CD4-positive, alpha-beta T cell treated with Interleukin-10 for 1 hour (primary cell): ENCODE measurements at places on chromosomes 1 and 21.
A peak's percentile ranks its signal among the peaks of the same experiment; 100 is the strongest.

GRCh38 chr1:234989019-234989418 lies 139.6 kb downstream of the TOMM20 start:
- peak; percentile 11 for DNase-seq

- no peak for DNase-seq
Observed at GRCh38 chr1:67062412-67062811, 8.5 kb upstream of the SLC35D1 start.

- no peak for DNase-seq
Observed at GRCh38 chr1:211603191-211603701, 24.3 kb upstream of the SLC30A1 start.

- DNase-seq = peak; percentile 64
Observed at GRCh38 chr1:150568594-150568966, 10.8 kb downstream of the MCL1 start.

DNA sequence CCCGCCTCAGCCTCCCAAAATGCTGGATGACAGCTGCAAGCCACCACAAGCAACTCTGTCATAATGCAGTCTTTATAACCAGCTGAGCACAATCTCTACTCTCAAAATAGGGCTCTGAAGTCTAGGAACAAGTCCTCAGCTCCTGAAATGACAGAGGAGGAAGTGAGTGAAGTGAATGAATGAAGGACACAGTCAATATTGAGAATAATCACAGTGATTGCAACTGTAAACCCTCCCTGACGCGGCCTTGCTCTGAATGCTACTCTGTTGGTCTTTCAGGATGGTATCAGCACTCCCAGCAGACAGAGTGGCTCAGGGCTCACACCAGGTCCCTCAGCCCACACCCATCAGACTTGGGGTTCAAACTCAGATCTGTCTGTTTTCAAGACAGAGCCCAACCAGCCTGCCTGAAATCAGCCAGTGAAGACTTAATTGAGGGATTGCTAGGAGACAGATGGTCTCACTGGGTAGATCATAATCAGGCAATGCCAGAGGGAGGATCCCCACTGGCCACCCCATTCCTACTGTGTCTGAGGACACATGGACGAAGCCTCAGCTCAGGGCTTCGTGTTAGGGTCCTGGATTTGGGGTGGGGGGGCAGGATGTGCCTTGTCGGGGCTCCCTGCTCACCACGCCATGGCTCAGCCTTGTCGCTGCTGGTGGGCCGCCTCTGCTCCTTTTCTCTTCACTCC lies 20.9 kb downstream of the RNF187 start:
- DNase-seq = no peak

- no peak for DNase-seq
Observed at GRCh38 chr1:93722081-93723031, 40.7 kb upstream of the BCAR3 start.

- no peak for DNase-seq
Observed at GRCh38 chr1:98403963-98404480, 257.5 kb upstream of the SNX7 start.

DNA sequence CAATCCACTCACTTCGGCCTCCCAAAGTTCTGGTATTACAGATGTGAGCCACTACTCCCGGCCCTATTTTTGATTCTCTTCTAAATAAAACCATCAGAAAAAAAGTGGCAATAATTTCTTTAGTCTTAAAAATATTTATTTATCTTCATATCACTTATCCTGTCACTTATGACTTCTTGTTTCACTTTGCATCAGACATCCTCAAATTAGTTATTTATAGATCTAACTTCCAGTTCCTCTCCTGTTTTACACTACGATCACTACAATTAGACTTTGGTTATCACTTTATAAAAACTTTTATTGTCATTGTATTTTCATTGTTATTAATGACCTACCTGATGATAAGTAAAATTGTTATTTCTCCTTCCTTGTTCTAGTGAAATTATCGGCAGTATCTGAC lies 783.4 kb upstream of the BRINP3 start:
- no peak for DNase-seq

DNA sequence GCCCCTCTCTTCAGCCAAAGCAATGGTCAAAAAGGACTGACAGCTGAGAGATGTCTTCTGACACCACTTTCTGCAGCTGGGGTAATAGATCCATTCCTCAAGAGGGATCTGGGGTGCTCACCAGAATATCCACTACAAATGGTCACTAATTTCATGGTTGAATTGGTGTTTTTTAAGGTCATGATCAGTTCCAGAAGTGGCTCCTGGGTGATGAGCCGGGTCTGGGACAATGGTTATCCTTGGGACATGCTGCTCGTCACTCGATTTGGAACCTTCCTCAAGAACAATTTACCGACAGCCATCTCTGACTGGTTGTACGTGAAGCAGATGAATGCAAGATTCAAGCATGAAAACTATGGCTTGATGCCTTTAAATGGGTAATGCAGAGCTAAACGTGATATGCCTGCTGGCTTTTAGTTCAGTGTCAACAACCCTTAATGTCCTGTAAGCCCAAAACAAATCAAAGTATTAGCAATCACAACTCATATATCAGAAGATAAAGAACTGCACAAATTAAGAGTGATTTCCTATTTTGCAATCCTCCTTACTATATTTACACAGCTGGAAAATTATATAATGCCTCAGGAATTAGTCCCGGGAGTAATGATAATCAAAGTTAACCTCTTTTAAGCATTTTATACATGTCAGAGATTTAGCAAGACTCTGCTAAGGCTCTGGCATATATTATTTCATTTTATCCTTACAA lies 20.1 kb downstream of the FMO3 start:
- no peak for DNase-seq

DNA sequence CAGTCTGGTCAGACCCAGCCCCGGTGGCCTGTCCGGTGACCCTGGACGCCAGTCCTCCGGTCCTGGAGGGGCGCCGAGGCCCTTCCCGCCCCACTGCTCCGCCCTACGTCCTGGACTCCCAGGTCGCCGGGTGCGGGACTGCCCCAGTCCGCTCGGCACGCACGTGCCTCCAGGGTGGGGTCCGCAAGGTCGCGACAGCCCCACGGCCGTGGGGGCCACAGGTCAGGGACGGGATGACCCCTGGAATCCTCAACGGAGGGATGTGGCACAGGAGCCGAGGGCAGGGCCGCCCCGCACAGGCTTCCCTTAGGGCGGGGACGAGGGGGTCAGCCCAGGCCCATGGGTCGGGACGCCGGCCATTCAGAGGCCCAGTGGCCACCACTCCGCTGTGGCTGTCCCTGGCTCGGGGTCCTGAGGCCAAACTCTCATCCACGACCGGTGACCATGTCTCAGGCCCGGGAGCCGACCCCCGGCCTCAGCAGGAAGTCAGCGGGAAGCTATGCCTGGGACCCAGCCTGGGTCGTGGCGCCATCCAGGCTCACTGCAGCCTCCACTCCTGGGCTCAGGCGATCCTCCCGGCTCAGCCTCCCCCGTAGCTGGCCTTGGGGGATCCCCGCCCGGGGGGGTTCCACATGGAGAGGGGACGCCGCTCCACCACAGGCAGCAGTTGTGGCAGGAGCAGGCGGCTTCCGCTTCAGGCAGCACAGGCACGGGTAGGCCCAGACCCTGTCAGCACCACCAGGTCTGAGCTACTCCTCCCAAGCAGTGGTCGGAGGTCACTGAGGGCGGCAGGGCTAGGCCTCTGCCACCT lies 599 bp upstream of the TMEM240 start:
- DNase-seq = no peak

GRCh38 chr1:22282364-22282995 lies 139.6 kb upstream of the WNT4 start:
- DNase-seq = no peak

- no peak for DNase-seq
Observed at GRCh38 chr1:182217967-182218366, 156.5 kb upstream of the ZNF648 start.

DNA sequence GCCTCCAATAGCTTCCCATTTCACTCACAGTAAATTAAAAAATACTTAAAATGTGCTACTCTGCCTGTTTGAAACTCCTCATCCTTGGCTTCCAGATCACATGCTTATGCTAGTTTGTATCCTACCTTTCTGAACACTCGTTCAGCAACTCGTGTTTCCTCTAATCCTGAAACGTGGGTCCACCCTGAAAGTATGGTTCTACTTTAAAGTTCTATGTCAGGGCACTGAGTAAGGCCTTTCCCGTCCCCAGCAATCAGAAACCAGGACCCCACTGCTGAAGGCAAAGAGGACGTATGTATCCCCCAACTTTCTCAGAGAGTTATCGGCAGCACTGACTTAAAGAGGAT lies 419 bp upstream of the TSEN15 start:
- no peak for DNase-seq

DNA sequence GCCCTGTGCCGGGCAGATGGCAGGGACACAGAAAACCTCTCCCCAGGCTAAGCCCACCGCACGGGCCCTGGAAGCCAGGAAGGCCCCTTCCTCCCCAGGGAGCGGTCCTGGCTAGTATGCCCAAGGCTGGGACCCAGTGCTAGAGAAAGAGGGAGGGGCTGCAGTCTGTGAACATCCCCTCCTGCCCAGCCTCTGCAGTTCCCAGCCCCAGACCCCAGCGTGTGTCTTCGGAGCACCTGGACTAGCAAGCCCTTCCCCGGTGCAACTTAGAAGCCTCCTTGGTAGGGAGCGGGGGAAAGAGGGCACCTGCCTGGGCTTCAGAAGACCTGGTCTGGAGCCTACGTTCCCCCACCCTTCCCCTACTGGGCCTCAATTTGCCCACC lies 2.1 kb downstream of the PLEKHG5 start:
- no peak for DNase-seq

GRCh38 chr21:16211339-16212303 lies 481.8 kb downstream of the USP25 start:
- no peak for DNase-seq

DNA sequence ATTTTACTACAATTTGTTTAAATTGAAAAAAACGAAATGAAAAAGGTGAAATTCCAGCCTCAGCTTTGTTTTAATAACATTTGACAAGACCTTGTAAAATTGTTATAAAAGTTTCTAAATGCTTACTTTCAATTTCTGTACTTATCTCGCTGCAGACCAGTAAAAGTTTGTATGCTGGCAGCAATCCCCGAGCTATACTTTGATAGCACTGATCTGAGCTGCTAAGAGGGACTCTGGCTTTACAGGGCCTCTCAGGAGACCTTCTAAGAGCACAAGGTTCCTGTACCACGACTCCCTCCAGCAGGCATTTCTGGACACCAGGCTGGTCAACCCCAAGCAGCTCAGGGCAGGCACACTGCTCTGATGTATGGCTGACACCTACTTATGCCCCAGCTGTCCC lies 13.1 kb downstream of the STMN1 start:
- no peak for DNase-seq

DNA sequence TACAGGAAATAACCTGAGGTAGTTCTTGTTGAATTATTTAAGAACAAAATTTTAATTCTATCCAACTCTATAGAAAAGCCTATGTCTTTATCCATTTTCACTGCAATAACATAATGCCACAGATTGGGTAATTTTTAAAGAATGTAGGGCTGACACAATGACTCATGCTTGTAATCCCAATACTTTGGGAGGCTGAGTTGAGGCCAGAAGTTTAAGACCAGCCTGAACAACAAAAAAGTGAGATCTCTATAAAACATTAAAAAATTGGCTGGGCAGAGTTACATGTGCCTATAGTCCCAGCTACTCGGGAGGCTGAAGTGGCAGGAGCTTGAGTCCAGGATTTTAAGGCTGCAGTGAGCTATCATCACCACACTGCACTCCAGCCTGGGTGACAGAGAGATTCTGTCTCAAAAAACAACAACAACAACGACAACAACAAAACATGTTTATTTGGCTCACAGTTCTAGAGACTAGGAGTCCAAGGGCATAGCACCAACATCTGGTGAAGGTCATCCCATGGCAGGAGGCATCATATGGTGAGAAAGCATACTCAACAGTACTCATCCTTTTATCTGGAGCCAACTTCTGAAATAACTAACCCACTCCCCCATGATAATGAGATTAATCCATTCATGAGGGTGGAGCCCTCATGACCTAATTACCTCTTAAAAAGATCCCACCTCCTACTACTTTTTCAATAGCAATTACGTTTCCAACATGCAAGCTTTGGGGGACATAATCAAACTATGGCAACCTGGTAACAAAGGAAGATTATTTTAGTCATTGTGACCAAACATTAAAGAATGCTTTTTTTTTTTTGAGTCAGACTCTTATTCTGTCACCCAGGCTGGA lies 59.6 kb downstream of the ABL2 start:
- no peak for DNase-seq

GRCh38 chr1:17892225-17892624 lies 137.1 kb downstream of the ACTL8 start:
- no peak for DNase-seq

GRCh38 chr1:161076410-161076809 lies 6.7 kb upstream of the ARHGAP30 start:
- no peak for DNase-seq

GRCh38 chr1:163205513-163205912 lies 2.8 kb upstream of the RGS5 start:
- DNase-seq = no peak

DNA sequence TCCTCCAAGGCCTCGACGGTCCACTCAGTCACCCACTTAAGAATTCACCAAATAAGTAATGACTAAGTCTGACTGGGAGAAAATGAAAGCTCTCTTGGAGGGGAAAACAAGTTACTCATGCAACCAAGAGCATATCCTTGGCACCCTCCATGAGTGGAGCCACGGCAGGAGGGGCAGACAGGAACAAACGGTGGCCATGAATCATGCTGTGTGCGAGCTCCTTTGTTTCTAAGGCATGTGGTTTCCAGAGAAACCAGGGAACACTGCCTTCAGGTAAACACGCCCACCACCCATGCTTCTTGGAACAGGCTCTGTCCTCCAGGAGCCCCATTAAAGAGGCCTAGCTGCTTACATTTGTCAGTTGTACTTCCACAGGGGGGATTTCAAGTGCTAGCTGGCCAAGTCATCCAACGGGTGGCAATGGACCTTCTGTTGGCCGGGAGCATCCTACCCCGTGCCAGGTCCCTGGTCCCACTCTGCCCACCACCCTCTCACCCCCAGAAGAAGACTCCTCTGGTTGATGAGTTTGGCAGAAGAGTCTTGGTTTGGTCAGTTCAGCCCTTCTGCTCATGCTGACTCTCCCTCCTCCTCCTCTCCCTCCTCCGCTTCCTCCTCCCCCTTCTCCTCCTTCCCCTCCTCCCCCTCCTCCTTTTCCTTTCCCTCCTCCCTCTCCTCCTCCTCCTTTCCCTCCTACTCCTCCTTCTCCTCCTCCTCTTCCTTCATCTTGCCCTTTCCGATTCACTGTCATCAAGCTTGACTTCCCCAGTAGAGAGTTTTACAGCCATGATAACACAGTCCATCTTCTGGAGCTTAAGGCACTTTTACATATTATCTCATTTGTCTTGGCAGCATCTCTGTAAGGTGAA lies 107.6 kb downstream of the CCDC185 start:
- DNase-seq = no peak

GRCh38 chr1:12616709-12617373 lies 1.2 kb downstream of the DHRS3 start:
- DNase-seq = peak; percentile 24
